Stimulated activated CD4-positive, alpha-beta T cell treated with anti-CD3 and anti-CD28 coated beads, Interleukin-1b, Interleukin-23, amount 100 ng/mL, for 1 hour (primary cell): ENCODE measurements at places on chromosomes 5 and 9.

DNA sequence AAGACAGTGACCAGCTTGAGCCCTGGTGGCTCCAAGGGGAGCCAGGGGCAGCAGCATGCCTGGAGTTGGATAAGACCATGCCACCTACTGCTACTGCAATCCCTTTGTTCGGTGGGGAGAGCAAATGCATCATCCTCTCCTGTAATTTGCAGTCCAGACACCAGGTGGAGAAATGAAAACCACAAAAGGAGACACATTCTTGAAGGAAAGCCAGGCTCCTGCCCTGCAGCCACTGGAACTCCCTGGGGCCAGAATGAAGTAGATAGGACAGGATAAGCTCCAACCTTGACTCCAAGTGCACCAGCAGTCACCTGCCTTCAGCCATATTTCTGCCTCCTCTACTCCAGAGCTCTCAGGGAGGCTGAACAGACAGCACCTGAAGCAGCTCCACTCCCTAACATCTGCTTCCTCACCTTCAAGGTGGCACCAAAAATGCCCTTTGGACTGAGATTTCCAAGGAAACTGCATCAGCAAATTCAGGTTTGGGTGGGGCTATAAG is 65.1 kb upstream of the IQGAP2 start:
- no peak for DNase-seq

GRCh38 chr5:115543365-115544042 is 1.1 kb downstream of the FEM1C start:
- no peak for DNase-seq

- DNase-seq = no peak
These were observed 20.8 kb downstream of the TTC33 start for GRCh38 chr5:40734986-40735385.

GRCh38 chr9:34891386-34891785 is 66.7 kb upstream of the PHF24 start:
- no peak for DNase-seq

DNA sequence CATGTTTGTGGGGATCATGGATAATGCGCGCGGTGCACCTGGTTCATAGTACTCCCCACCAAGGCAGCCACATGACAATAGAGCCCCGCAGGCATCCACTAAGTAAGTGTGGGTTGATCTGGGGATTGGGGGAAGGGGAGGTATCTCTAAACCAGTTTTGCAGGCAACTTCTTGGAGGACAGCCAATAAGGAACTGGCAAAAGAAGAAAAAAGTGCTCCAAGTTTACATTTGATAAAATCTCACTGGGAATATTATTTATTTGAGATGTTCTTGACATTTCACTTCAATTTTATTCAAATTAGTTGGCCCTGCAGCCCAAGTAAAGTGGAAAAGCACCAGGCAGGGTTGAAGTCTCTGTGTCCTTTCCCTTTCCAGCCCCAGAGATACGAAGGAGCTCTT is 8.5 kb downstream of the FBP1 start:
- no peak for DNase-seq

DNA sequence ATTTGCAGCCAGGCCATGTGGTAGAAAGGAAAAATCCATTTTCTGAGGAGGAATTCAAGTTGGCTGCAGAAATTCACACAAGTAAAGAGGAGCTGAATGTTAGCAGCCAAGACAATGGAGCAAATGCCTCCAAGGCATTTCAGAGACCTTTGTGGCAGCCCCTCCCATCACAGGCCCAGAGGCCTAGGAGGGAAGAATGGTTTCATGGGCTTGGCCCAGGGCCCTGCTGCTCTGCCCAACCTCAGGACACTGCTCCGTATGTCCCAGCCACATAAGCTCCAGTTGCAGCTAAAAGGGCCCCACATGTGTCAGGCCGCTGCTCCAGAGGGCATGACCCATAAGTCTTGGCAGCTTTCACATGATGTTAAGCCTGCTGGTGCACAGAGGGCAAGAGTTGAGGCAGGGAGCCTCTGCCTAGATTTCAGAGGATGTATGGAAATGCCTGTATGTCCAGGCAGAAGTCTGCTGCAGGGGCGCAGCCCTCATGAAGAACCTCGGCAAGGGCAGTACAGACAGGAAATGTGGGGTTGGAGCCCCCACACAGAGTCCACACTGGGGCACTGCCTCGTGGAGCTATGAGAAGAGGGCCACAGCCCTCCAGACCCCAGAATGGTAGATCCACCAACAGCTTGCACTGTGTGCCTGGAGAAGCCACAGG is 144.2 kb upstream of the EPB41L4A start:
- no peak for DNase-seq

- no peak for DNase-seq
These were observed 18.6 kb upstream of the TARS1 start for GRCh38 chr5:33422191-33422590.

DNA sequence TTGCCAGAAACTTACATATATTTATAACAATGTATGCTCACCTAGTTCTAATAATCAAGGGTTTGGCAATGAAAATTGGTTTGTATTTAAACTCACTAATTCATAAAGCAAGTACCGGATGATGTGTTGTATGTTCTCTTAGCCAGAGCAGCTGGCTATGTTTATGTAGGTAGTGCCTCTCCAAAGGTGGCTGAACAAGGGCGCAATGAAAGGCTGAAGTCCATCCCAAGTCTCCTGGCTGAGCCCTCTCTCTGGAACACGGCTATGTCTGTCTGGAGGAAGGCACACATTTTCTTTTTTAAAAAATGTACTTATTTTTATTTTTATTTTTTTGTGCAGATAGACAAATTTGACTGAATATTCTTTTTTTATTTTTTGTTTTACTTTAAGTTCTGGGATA is 141.2 kb upstream of the DAB2 start:
- DNase-seq = no peak

DNA sequence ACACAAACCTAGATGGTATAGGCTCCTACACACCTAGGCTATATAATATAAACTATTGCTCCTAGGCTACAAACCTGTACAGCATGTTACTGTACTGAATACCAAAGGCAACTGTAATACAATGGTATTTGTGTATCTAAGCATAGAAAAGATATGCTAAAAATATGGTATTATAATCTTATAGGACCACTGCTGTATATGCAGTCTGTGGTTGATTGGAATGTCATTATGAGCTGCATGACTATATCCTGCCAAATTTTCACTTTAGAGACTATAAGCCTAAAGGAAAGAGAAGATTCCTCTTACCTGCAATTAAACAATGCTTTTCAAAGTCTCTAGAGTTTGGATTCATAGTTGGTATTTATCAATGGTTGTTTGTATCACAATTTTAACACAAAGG is 24.7 kb upstream of the ACOT12 start:
- DNase-seq = no peak

DNA sequence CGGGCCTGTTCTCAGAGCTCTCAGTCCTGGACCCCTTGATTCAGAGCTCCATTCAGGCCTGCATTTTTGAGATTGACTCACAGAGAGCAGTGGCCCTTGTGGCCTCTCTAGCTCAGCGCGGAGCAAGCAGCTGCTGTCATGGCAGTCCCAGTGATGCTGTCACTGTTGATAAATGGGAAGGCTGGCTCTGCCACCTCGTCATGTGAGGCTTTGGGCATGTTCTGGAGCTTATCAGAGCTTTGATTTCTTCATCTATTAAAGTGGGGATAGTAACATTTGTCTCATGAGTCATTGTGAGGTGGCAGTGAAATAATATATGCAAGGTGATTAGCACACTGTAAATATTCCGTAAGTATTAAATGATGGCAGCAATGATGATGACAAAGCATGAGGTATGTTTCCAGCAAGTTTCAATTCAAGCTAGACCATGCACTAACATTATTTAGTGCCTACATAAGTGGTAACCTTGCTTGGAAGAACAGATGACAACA is 126.4 kb upstream of the CXCL14 start:
- DNase-seq = no peak

- no peak for DNase-seq
These were observed 13.0 kb downstream of the STOM start for GRCh38 chr9:121357011-121357410.

DNA sequence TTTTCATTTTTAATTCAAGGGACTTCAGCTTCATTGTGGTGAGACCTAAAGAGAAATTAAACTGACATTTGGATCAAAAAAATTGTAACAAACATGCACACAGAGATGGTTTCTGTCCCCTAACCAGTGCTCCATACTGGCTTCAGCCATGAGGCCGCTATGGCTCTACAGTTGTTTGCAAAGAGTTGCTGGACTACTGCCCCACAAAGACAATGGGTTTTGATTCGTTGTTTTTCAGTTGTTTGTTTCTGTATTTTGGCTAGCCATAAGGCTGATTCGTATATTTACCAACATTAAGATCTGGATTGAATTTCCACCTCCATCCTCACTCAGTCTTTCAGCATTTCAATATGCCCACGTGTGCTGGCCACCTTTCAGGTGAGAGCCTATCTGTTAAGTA is 163.7 kb upstream of the KIF2A start:
- no peak for DNase-seq

- DNase-seq = no peak
These were observed 68.4 kb downstream of the RAD23B start for GRCh38 chr9:107351382-107352045.

DNA sequence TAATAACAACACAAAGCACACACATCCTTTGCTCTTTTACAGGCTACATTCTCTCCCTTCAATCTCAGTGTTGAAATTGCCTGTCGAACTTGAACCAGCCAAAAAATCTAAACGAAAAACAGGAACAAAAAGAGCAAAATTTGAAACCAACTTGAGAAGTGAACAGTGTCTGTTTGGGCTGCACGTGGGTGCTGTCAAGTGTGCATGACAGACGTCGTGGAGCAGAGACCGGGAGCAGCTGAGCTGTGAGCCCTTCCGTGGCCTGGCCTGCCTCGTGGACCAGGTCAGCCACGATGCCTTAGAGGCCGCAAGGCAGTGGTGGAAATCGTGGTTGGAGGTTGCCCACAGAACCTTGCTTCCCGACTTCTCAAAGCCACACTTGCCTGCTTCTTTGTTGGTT is 34.8 kb upstream of the DENND1A start:
- DNase-seq = no peak

DNA sequence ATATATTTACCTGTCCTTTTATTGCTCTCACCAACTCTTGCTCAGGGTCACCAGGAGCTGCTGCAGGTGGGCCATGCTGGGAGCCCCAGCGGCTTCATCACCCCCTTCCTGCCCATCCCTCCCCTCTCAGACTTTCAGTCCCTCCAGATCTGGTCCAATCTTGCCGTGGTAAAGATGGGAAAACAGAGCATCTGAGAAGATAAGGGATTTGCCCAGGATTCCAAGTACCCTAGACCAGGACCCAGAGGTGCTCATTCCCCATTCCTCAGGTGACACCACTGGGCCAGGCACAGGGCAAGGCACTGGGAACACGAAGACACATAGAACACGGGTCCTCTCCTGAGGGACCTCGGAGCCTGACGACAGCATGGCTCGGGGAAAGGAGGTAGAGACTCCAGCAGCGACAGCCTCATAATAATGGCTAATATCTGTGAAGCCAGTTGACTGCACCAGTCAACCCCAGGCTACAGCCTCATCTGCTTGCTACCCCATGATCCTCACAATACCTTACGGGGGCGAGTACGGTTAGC is 18.0 kb downstream of the TMOD1 start:
- no peak for DNase-seq

- DNase-seq = no peak
These were observed 83.6 kb upstream of the BNC2 start for GRCh38 chr9:16954040-16954439.

- no peak for DNase-seq
These were observed 990.4 kb downstream of the EFNA5 start for GRCh38 chr5:106680330-106680729.

- no peak for DNase-seq
These were observed 29.5 kb upstream of the RNF20 start for GRCh38 chr9:101504188-101504587.

DNA sequence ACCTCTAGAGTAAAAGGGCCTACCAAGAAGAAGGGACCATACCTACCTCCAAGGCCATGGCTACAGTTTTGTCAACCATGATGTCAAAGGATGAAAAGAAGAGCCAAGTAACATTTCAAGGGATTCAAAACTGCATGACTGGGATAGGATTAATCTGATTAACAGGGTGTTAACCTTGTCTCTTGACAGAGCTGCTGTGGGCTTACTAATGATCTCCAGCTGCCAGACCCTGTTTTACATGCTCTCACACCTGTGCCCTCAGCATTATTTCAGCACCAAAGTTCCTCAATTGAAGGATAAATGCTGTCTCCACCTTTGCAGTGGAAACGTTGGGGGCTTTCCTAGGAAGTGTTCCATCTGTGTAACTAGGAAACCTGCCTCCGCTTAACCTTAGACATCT is 78.3 kb downstream of the DMAC1 start:
- no peak for DNase-seq

GRCh38 chr9:108360304-108360703 is 495.5 kb downstream of the ACTL7B start:
- DNase-seq = no peak

GRCh38 chr5:126516133-126516532 is 78.9 kb downstream of the ALDH7A1 start:
- DNase-seq = no peak

GRCh38 chr5:178866946-178867345 is 7.2 kb downstream of the ZNF354B start:
- no peak for DNase-seq

- no peak for DNase-seq
These were observed 58.0 kb downstream of the UBE2QL1 start for GRCh38 chr5:6506611-6507010.

DNA sequence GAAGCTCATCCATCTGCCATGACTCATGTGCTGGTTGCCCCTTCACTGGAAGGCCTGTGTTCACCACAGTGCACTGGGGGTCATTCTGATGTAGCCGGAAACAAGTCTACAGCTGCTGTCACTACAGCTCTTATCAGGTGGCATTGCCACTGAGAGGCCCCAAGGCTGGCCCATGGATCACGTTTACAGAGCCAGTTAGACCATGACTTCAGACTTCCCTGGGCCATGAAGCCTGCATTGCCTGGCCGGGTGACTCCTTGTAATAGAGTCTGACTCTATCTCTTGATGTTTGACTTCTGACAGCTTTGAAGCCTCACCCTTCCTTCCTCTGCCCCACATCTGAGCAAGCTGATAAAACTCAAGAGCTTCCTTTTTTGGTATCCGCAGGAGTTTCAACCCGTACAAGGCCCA is 473.5 kb upstream of the DAP start:
- DNase-seq = no peak

DNA sequence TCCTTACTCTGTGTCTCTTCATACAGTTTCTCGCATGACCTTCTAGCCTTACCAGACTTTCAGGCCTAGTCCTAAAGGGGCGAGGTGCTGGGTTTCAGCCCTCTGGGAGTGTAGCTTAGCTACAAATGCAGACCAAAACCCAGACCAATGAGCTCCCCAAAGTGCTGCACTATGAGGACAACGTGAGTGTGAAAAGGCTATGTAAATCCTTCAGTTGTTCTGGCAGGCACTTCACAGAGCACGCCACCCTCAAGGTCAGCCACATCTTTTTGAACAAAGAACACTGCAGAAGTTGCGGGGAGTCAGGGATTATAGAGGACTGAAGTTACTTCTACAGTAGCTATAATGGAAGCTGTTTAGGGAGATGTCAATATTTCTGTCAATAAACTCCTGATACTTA is 301.7 kb downstream of the MARCHF11 start:
- DNase-seq = no peak
